ENCODE measurements at places on chromosomes 2 and 18. TPM values are rescaled to one million over a fixed set of nuclear protein-coding genes. Genes with fewer than 3 reads are reported as not detected.

PJVK gene
- total RNA-seq: 0.08 TPM

- no peaks in the 10 kb centered on the region for H3K4me1 ChIP-seq
- H3K36me3 ChIP-seq: no peaks in the 10 kb centered on the region
- H3K27me3 ChIP-seq: no peaks in the 10 kb centered on the region
- no peak overlapping the region for H3K27ac ChIP-seq
- no peak overlapping the region for H3K4me3 ChIP-seq
Observed at GRCh38 chr2:52070665-52071064, 1038.7 kb upstream of the NRXN1 start.

TXNDC2 gene
- not detected for total RNA-seq

DNA sequence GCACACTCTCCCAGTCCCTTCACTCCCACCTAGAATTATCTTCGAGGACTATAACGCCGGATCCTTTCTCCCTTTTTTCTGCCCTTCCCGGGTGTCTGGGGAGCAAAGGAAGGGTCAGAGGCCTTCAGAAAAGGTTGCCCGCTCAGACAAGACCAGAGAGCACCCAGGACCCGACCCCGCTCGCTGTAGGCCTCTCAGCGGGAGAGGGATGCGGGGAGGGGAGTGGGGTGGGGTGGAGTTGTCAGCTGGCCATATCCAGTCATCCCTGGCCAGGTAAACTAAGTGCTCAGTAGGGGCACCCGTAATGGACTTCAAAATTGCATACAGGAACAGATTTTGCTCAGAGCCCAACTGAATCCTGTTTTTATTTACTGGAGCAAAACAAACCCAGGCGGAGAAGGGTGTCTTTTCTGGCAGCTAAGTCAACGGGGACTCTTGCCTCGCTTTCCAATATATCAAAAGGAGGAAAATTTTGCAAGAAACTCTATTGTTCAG is 65.0 kb downstream of the NOL4 start:
- H3K4me3 ChIP-seq: no peak overlapping the region
- no peaks in the 10 kb centered on the region for H3K36me3 ChIP-seq
- H3K27ac ChIP-seq: no peak overlapping the region
- no peaks in the 10 kb centered on the region for H3K4me1 ChIP-seq

- H3K36me3 ChIP-seq: no peaks in the 10 kb centered on the region
- no peaks in the 10 kb centered on the region for H3K4me1 ChIP-seq
- no peaks in the 10 kb centered on the region for H3K27me3 ChIP-seq
- no peak for DNase-seq
- H3K27ac ChIP-seq: no peak overlapping the region
Observed at GRCh38 chr2:84231478-84231877, 227.6 kb downstream of the SUCLG1 start.

- DNase-seq: peak; percentile 55
- H3K36me3 ChIP-seq: no peaks in the 10 kb centered on the region
- H3K4me1 ChIP-seq: peaks cover 8% of the 10 kb centered on the region
- peaks cover 8% of the 10 kb centered on the region for H3K27me3 ChIP-seq
Observed at GRCh38 chr2:70948337-70949003, 12.8 kb downstream of the ATP6V1B1 start.

DNA sequence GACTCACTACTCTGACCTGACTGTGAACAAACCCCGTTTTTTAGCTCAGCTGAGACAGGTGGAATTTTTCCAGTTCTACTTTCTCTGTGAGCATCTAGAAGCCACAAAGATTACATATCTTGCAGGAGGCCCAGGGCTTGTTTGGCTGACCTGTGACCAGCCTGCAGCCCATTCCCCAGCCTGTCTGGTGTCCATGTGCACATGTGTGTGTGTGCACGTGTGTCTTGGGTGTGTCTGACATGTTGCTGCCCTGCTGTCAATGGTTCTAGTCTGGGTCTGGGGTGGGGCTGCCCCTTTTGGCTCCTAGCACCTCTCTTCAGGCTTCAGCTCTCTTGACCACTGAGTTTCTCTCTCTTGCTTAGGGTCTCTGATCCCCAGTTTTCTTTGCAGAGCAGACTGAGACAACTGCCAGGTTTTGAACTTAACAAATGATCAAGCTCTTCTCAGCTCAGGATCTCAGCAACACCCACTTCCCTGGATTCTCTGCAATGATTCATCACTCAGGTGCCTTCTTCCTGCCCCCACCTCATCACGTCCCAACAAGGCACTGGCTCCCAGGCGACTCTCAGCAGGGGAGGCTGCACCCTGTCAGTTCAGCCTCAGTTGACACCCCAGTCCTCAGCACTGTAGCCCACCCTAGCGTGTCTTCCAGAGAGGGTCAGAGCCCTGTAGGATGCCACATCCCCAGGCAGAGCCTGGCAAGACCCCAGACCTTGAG is 130.3 kb downstream of the CELF4 start:
- no peaks in the 10 kb centered on the region for H3K27me3 ChIP-seq
- no peak overlapping the region for H3K27ac ChIP-seq
- no peak for DNase-seq
- H3K4me1 ChIP-seq: no peaks in the 10 kb centered on the region

GRCh38 chr2:101087638-101088037 is 63.5 kb downstream of the TBC1D8 start:
- no peak overlapping the region for H3K4me3 ChIP-seq
- peaks cover 15% of the 10 kb centered on the region for H3K4me1 ChIP-seq
- H3K27ac ChIP-seq: 0 out of 2 replicates have a peak overlapping the region, but pooled peaks have one; percentile 27
- H3K27me3 ChIP-seq: no peaks in the 10 kb centered on the region
- no peaks in the 10 kb centered on the region for H3K36me3 ChIP-seq

DNA sequence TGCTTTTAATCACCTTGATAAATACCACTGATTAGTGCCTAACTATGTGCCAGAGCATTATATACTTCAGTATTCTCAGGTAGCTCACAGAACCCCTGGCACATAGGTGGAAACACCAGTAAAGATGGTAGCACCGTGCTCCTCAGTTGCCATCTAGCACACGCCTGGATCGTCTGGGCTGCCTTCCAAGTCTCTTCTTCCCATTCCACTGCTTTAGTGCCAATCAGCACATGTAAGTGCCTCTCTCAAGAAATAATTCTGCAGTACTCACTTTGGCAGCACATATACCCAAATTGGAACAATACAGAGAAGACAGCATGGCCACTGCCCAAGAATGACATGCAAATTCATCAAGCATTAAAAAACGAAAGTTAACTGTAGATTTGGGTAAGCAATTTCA is 13.0 kb downstream of the POLR2D start:
- no peaks in the 10 kb centered on the region for H3K4me1 ChIP-seq
- DNase-seq: no peak
- no peak overlapping the region for H3K27ac ChIP-seq
- no peaks in the 10 kb centered on the region for H3K27me3 ChIP-seq
- H3K36me3 ChIP-seq: peaks cover 50% of the 10 kb centered on the region
